Myocyte (in vitro differentiated cells): ENCODE measurements at places on chromosomes 1 and 21.

DNA sequence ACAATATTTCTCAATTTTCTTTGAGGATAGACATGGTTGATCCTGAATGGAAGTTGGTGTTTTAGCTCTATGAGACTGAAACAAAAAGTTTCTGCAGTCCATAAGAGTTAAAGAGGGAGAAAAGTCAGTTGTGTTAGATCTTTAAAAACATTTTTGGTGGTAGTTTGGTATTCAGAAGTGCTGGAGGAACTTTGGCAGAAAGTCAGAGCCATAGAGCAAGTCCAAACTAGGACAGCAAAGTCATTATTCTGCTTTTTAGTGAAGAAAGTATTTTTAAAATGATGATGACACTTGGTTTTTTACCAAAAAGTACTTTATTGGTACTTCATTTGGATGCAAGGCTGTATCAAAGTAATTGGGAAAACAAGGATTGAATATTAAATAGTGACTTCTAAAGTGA lies 41.8 kb downstream of the FNBP1L start:
- peak; percentile 14 for DNase-seq

DNA sequence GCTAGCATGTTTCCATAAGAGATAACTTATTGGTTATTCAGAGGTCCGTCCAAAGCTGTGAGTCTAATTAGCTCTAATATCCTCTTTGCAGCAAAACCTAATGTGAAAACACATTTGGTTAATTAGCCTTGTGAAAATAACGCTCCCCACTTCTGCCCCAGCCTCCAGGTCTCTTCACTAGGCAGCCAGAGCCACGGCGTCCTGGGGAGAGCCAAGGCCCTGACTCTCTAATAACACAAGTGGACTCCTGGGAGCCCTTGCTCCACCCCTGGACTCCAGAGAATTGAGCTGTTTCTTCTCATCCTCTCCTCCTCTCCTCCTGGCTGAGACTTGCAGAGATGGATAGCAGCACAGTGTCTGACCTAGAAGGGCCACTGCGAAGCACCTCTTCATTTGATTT lies 78.8 kb downstream of the CCDC185 start:
- no peak for DNase-seq

- DNase-seq, result no peak
Measured at GRCh38 chr1:211713231-211713630, 37.8 kb upstream of the NEK2 start.

DNA sequence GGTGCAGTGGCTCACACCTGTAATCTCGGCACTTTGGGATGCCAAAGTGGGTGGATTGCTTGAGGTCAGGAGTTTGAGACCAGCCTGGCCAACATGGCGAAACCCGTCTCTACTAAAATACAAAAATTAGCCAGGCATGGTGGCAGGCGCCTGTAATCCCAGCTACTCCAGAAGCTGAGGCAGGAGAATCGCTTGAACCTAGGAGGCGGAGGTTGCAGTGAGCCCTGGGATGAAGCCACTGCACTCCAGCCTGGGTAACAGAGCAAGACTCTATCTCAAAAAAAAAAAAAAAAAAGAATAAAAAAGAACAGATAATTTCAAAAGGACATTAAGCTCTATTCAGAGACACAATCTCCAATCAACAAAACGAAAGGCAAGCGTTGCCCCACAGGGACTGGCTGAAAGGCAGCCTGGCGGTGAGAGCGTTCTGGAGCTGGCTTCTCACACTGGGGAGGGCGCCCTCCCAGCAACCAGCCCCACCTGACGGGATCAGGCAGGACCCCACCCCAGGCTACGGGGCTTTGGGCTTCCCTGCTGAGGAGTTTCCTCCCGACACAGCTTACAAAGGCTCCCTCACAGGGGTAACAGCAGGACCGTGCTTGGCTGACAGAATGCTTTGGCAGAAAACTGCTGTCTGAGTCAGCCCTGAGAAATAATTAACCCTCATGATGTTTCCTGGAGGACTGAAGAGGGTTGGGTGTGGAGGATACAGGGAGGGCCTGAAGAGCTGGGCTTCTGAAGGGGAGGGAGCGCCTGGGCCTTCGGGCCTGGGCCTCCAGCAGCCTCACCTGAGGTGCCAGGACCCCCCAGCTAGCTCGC lies 31.1 kb upstream of the SRP9 start:
- DNase-seq, result peak; percentile 83

GRCh38 chr1:235817101-235817728 lies 49.5 kb downstream of the LYST start:
- DNase-seq, result no peak
